ENCODE measurements at places on chromosomes 4 and X. TPM values are rescaled to one million over a fixed set of nuclear protein-coding genes. Genes with fewer than 3 reads are reported as not detected.

Gene PIM2
- total RNA-seq: 13.1 TPM

Gene STAP1
- not detected for total RNA-seq

DNA sequence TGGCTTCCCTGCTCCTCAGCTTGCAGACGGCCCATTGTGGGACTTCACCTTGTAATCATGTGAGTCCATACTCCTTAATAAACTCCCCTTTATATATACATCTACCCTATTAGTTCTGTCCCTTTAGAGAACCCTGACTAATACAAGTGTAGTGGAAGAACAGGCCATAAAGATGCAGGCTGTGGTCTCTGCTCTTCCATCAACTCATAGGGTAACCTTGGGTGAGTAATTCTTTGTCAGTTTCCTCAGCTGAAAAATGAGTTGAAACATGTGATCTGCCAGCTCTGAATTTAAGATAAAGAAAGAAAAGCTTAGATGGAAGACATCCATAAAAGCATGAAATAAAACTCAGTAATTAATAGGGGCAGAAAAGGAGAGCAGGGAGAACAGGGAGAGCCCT, 103.6 kb downstream of the ENOX2 start:
- H3K4me1 ChIP-seq: no peaks in the 10 kb centered on the region
- no peak overlapping the region for H3K4me3 ChIP-seq
- no peaks in the 10 kb centered on the region for H3K27me3 ChIP-seq
- no peak overlapping the region for H3K27ac ChIP-seq
- DNase-seq: no peak

GRCh38 chr4:7976025-7976424, 36.4 kb upstream of the AFAP1 start:
- no peaks in the 10 kb centered on the region for H3K27me3 ChIP-seq
- H3K4me1 ChIP-seq: no peaks in the 10 kb centered on the region
- H3K4me3 ChIP-seq: no peak overlapping the region
- no peak for DNase-seq
- no peak overlapping the region for H3K27ac ChIP-seq
- no peaks in the 10 kb centered on the region for H3K36me3 ChIP-seq

Gene NUDT11
- total RNA-seq: 1.9 TPM

GRCh38 chr4:162938738-162939485, 227.8 kb downstream of the NAF1 start:
- no peaks in the 10 kb centered on the region for H3K4me1 ChIP-seq
- no peaks in the 10 kb centered on the region for H3K36me3 ChIP-seq
- no peak overlapping the region for H3K4me3 ChIP-seq
- no peak overlapping the region for H3K27ac ChIP-seq
- no peaks in the 10 kb centered on the region for H3K27me3 ChIP-seq
- DNase-seq: no peak

Gene RS1
- total RNA-seq: not detected

DNA sequence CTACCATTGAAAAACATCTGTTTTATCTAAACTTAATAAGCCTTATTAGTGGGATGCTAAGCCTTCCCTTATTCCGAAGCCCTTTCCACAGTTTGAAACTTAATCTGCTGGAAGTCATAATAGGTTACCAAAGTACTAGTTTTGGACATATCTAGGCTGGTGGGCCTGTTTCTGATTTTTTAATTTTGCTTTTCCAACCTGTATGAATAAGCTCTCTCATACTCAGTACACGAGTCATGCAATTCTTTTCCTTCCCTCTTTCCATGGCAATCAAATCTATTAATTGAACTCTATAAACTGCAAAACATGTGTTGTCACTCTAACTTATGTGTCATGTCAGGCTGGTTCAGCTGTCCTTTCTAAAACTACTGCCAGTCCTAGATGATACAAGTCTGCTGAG, 91.0 kb downstream of the AMMECR1 start:
- H3K27ac ChIP-seq: no peak overlapping the region
- DNase-seq: no peak
- no peak overlapping the region for H3K4me3 ChIP-seq
- no peaks in the 10 kb centered on the region for H3K27me3 ChIP-seq
- H3K36me3 ChIP-seq: no peaks in the 10 kb centered on the region

Gene TRIML2
- total RNA-seq: not detected

Gene PDLIM3
- 5.7 TPM for total RNA-seq

DNA sequence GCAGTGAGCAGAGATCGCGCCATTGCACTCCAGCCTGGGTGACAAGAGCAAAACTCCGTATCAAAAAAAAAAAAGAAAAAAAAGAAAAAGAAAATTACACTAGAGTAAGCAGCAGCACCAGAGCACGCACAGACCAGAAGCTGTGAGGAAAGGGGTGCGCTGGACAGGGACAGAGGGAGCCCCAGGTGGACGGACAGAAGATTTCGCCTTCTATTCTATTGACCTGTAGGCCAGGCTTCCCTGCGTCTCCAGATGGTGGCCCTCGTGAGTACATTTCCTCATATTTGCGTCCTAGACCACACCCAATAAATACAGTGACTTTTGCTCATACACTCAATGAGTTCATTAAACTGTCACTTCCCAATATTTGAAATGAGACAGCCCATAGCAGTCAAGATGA, 19.1 kb downstream of the MTNR1A start:
- no peaks in the 10 kb centered on the region for H3K27me3 ChIP-seq
- H3K36me3 ChIP-seq: no peaks in the 10 kb centered on the region
- no peaks in the 10 kb centered on the region for H3K4me1 ChIP-seq

- H3K27ac ChIP-seq: no peak overlapping the region
- H3K4me3 ChIP-seq: no peak overlapping the region
- DNase-seq: no peak
- H3K4me1 ChIP-seq: peaks cover 21% of the 10 kb centered on the region
Measured at GRCh38 chrX:16783452-16783851, 2.8 kb upstream of the TXLNG start.

GRCh38 chrX:124467202-124467601, 120.8 kb downstream of the SH2D1A start:
- H3K4me1 ChIP-seq: no peaks in the 10 kb centered on the region
- no peak overlapping the region for H3K27ac ChIP-seq
- no peak for DNase-seq
- H3K36me3 ChIP-seq: no peaks in the 10 kb centered on the region
- H3K4me3 ChIP-seq: no peak overlapping the region

- H3K4me1 ChIP-seq: no peaks in the 10 kb centered on the region
- H3K4me3 ChIP-seq: no peak overlapping the region
- H3K27ac ChIP-seq: no peak overlapping the region
- no peak for DNase-seq
Measured at GRCh38 chrX:10341309-10341708, 184.5 kb downstream of the CLCN4 start.

Gene ADGRL3
- 17.5 TPM for total RNA-seq

Gene XK
- 1.8 TPM for total RNA-seq

DNA sequence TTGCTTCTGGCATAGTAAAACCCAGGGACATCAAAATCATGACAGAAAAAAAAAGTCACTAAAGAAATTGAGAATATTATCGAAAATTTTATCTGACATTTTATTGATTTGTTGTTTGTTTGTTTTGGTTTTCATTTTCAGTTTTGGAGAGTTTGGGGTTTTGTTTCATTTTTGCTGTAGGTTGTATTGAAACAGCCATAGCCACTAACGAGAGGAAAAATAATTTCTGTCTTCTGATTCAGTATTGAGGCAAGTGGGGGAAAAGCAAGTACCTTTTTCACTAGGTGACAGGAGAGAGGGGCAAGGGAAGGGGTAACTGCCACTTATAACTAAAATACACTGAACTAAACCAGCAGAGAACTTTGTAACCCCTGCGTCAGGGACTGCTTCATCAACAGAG, 392.8 kb upstream of the NDST3 start:
- H3K27ac ChIP-seq: no peak overlapping the region
- no peaks in the 10 kb centered on the region for H3K36me3 ChIP-seq
- H3K27me3 ChIP-seq: no peaks in the 10 kb centered on the region
- no peak overlapping the region for H3K4me3 ChIP-seq

DNA sequence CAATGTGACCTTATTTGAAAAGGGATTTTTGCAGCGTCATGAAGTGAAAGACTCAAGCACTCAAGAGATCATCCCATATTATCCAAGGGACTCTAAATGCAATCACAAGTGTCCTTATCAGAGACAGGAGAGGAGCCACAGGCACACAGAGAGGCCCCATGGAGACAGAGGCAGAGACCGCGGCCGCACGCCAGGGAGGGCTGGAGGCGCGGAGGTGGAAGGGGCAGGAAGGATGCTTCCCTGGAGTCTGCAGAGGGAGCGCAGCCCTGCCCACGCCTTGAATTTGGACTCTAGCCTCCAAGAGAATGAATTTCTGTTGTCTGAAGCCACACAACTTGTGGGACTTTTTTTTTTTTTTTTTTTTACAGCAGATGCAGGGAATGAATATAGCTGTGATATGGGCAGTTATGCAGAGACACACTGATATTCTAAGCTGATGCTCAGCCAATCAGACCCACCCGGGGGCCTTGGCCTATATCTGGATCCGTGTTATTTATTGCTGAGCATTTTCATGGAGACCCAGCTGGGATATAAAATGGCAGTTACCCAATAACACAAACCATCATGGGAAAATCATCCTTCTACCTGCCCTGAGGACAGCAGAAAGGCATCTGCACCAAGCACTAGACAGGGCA, 244.8 kb upstream of the PSAPL1 start:
- H3K4me3 ChIP-seq: no peak overlapping the region
- no peak for DNase-seq
- H3K4me1 ChIP-seq: no peaks in the 10 kb centered on the region
- H3K27me3 ChIP-seq: peaks cover 3% of the 10 kb centered on the region
- H3K36me3 ChIP-seq: no peaks in the 10 kb centered on the region

DNA sequence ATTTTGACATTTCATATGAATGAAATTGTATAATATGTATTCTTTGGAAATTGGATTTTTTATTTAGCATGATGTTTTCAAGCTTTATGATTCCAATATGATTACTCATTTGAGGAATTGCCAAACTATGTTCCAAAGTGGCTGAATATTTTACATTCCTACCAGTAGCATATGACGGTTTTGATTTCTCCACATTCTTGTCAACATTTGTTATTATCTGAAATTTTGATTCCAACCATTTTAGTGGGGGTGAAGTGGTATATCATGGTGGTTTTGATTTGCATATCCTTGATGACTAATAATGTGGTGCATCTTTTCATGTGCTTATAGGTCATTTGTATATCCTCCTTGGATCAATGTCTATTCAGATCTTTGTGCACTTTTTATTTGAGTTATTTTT, 2.6 kb upstream of the BEX1 start:
- H3K27ac ChIP-seq: no peak overlapping the region
- H3K36me3 ChIP-seq: no peaks in the 10 kb centered on the region
- no peak overlapping the region for H3K4me3 ChIP-seq

GRCh38 chr4:16684097-16684496, 214.3 kb downstream of the LDB2 start:
- H3K27me3 ChIP-seq: no peaks in the 10 kb centered on the region
- no peaks in the 10 kb centered on the region for H3K36me3 ChIP-seq
- H3K27ac ChIP-seq: no peak overlapping the region

Gene FAM241A
- 2.3 TPM for total RNA-seq

Gene ARHGAP6
- total RNA-seq: 2.4 TPM

Gene FGF5
- total RNA-seq: not detected

Gene CT47A7
- not detected for total RNA-seq

All from adrenal gland (tissue), 19 donors.